Glomerular endothelial cell (primary cell): ENCODE measurements at places on chromosomes 12 and 14. TPM values are rescaled to one million over a fixed set of nuclear protein-coding genes. Genes with fewer than 3 reads are reported as not detected.

GRCh38 chr14:65074449-65075150 is 27.7 kb downstream of the MAX start:
- DNase-seq = peak; percentile 22

GRCh38 chr14:95341564-95341963 is 21.9 kb upstream of the CLMN start:
- no peak for DNase-seq

- DNase-seq = no peak
These were observed 11.0 kb downstream of the TESPA1 start for GRCh38 chr12:54973556-54973955.

GRCh38 chr14:26810631-26811030 is 212.8 kb upstream of the NOVA1 start:
- DNase-seq = no peak

- DNase-seq = no peak
These were observed 100.5 kb downstream of the AEBP2 start for GRCh38 chr12:19539836-19540235.

DNA sequence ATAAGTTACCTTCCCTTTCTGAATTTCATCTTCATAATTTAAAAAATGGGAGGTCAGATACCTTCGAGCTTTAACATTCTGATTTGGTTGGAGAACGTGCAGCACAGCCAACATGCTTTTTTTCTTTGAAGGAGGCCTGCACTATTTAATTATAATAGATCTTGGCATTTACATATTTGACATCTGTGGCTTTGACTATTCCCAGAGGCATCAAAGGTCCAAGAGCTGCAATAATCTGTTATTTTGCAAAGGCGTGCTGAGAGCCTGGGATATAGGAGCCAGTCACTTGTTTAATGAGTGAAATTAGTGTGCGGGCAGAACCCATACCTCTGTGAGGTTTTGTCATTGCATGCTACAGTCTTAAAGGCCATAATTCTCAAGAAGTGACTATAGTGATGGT is 26.4 kb downstream of the SLC8A3 start:
- no peak for DNase-seq

- DNase-seq = no peak
These were observed 88.4 kb downstream of the TMCC3 start for GRCh38 chr12:94561943-94562411.

Gene FAM90A1
- 0.06 TPM in 1 of 2 replicates, not detected in the other for total RNA-seq

Gene NELL2
- 0.35 TPM in 1 of 2 replicates, not detected in the other for total RNA-seq

Gene SYNDIG1L
- not detected in 2 replicates for total RNA-seq

Gene ACRBP
- 0.58 TPM in 1 of 2 replicates, not detected in the other for total RNA-seq

Gene IL23A
- 3.0 TPM in 1 of 2 replicates, not detected in the other for total RNA-seq

Gene TMEM117
- total RNA-seq = 8.5 and 12.0 TPM in 2 replicates

Gene RND1
- total RNA-seq = 4.7 and 14.9 TPM in 2 replicates

Gene ERP27
- not detected in 2 replicates for total RNA-seq

Gene LRCOL1
- total RNA-seq = not detected in 2 replicates
